ENCODE measurements at places on chromosomes 16 and 17. TPM values are rescaled to one million over a fixed set of nuclear protein-coding genes. Genes with fewer than 3 reads are reported as not detected.
A peak's percentile ranks its signal among the peaks of the same experiment; 100 is the strongest.

GRCh38 chr16:11342021-11342855, 3.0 kb upstream of the RMI2 start:
- DNase-seq = no peak

CDH1 gene
- total RNA-seq = 328 TPM

DNA sequence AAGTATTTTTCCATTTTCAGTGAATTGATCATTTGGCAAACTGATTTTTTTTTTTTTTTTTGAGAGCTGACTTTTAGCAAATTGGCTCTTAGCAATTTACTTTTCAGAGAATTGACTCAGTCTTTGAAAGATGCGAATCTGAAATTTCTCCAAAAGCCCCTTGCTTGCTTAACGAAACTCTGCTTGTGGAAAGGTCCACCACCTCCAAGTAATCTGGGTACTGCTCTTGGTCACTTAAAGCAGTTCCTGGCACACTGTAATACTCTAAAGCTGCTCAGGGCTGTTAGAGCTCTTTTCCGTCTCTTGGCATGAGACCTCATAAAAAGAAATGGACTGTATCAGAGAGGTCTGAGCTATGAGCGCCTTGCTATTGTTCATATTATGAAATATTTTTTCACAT, 2.9 kb downstream of the GSDMB start:
- DNase-seq = peak; percentile 62

DNA sequence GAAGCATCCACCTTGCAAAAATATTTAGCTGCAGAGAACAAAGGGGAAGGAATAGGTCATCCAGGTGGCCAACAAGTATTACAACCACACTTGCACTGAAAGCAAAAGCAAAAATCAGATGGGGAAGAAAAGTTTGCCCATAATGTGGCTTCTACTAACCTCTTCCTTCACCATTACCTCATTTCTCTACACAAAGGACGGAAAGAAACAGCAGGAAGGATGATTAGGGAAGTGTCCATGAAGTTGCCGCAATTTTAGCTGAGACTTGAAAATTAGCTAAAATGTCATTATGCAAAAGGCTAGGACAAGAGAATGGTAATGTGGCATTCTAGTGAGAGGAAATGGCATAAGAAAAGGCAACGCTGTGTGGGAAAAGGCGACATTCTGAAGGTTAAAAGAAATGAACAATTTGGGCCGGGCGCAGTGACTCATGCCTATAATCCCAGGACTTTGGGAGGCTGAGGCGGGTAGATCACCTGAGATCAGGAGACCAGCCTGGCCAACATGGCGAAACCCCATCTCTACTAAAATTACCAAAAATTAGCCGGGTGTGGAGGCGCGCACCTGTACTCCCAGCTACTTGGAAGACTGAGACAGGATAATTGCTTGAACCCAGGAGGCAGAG, 13.7 kb downstream of the KANSL1 start:
- no peak for DNase-seq

TVP23A gene
- total RNA-seq = not detected

SLC16A5 gene
- total RNA-seq = 187 TPM

CCDC40 gene
- total RNA-seq = 13.3 TPM

GRCh38 chr17:76732734-76733617, 4.2 kb downstream of the SRSF2 start:
- no peak for DNase-seq

DNA sequence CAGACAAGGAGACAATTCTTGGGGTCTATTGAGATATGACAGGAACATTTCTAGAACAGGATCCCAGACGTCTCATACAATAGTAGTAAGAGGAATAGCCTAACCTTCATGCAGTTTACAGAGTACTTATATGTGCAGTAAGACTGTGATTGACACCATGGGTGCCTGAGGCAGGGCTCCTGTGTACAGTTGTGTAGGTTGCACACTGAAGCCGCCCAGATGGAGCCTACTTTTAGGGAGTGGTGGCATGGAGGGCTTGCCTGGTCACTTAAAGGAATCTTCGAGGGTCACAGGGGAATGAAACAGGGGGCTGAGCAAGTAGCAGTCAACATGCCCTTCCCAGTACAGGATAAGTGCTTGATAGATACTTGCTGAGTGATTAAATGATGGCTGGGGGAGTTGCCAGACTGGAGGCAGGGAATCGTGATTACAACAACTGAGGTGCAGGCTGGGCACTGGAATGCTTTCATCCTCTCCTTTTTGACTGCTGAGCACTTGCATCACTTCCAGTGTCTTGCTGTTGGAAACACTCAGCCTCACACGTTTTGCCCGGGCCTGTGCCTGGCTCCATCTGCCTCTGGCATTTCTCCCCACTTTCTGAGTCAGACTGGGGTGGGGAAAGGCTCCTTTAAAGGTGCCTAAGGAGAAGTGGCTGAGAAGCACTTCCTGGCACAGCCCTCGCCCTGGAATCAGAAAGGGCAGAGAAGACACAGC, 71.0 kb downstream of the COPRS start:
- no peak for DNase-seq

DNA sequence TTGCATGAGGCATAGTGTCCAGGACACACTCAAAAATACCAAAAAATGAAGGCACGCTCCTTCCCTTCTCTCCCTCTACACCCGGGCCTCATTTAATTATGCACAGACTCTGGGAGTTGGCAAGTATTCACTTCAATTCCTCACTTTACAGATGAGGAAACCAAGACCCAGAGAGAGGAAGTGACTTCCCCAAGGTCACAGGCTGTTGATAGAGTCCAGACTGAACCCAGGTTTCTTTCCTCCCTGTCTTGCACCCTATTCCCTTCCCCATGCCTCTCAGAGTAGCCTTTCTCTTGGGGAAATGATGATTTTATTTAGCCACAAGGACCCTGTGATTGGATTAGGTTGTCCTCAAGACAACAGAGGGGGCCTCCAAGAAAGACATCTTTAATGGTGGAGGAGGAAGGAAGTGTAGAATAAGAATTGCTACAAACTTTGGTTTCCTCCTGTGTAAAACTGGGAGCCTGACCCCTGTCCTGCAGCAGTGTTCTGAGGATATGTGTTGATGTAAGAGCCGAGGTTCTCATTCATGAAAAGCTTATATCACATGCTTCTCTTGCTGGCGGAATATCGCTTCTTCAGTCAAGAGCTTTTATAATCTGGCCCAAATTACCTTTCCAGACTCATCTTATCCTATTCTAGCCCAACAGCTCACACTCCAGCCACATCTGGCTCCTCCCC, 48.8 kb upstream of the SIAH1 start:
- no peak for DNase-seq

TBC1D26 gene
- total RNA-seq = not detected

- DNase-seq = no peak
These were observed 8.5 kb downstream of the TEKT1 start for GRCh38 chr17:6823011-6823442.

CA4 gene
- total RNA-seq = 0.78 TPM

DNA sequence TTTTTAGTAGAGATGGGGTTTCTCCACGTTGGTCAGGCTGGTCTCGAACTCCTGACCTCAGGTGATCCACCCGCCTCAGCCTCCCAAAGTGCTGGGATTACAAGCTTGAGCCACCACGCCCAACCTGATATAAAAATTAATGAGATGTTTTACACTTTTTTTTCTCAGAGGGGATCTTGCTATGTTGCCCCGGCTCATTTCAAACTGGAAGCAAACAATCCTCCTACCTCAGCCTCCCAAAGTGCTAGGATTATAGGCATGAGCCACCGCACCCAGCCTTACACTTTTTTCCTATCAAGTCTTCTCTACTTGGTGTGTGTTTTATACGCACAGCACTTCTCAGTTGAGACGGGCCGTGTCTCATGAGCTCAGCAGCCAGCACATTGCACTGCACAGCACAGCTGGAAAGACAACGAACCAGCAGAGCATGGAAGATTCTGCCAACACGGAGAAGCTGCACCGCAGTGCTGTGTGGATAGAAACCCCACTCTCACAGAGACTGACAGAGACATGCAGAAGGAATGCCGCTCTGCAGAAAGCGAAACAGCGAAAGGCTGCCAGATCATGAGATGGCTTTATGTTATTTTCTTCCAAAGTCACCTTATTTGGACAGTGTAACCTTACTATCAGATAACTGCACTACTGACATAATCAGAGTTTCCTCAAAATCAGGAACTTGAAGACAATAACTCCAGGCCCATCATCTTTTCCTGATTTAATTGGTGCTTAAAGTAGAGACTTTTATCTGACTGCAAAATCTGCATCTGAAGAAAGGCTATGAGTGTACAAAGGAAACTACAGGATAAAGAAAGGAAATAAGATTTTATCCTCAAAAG, 6.5 kb upstream of the QRICH2 start:
- DNase-seq = no peak

PDILT gene
- total RNA-seq = not detected

HOXB1 gene
- total RNA-seq = not detected

GRCh38 chr16:57742543-57742942, 7.0 kb downstream of the KATNB1 start:
- DNase-seq = no peak

- DNase-seq = no peak
These were observed 82.0 kb downstream of the TTC19 start for GRCh38 chr17:16081507-16082087.

GRCh38 chr17:80786887-80787286, 204.8 kb upstream of the CHMP6 start:
- no peak for DNase-seq

CCL22 gene
- 4.5 TPM for total RNA-seq

GRCh38 chr17:48492401-48493298, 38.2 kb downstream of the HOXB1 start:
- DNase-seq = peak; percentile 90

Data from Calu3 (cell line).